ENCODE measurements at places on chromosomes 11 and 22.

- no peak for DNase-seq
Measured at GRCh38 chr11:35822815-35823495, 120.9 kb upstream of the LDLRAD3 start.

- no peak for DNase-seq
Measured at GRCh38 chr11:42311514-42311913, 852.1 kb upstream of the LRRC4C start.

- DNase-seq = no peak
Measured at GRCh38 chr11:126104420-126104819, 41.8 kb upstream of the CDON start.

DNA sequence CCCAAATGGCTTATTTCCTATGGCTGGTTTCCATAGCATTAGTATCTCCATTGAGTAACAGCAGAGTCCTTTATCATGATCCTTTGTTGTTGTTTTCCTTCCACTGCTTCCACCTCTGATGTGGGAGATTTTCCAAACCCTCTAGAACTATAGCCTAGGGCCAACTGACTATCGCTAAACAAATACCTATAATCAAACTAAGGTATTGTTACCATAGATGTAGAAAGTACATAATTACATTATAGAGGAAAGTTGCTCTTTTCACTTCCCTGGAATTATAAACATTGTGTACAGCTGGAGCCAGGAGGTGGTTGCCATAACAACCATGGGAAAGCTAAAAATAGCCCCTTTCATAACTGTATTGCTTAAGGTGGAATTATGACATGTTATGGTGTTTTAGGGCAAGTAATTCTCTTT lies 47.0 kb upstream of the ALKBH3 start:
- DNase-seq = no peak

GRCh38 chr22:29825578-29825977 lies 12.5 kb downstream of the ASCC2 start:
- DNase-seq = no peak

DNA sequence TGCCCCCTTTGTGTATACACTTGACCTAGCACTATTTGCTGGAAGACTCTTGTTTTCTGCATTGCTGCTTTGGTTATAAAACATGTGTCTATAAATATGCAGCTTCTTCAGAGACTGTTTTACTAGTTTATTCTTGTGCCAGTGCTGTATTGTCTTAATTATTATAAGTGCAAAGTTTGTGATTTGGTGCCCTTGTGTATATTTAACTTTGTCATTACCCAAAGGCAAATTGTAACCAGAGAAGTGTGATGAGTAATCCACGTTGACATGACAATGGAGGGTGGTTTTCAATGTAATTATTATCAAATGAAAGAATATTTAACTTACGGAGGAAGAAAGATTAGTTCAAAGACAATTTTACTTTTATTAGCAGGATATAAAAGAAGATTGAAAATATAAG lies 75.0 kb upstream of the PRODH start:
- no peak for DNase-seq

- DNase-seq = no peak
Measured at GRCh38 chr11:78428773-78429172, 11.2 kb upstream of the GAB2 start.

GRCh38 chr11:11813288-11813962 lies 28.3 kb upstream of the USP47 start:
- no peak for DNase-seq

GRCh38 chr11:122853261-122853660 lies 15.0 kb downstream of the CRTAM start:
- no peak for DNase-seq

- no peak for DNase-seq
Measured at GRCh38 chr11:19827399-19828135, 114.9 kb downstream of the NAV2 start.

DNA sequence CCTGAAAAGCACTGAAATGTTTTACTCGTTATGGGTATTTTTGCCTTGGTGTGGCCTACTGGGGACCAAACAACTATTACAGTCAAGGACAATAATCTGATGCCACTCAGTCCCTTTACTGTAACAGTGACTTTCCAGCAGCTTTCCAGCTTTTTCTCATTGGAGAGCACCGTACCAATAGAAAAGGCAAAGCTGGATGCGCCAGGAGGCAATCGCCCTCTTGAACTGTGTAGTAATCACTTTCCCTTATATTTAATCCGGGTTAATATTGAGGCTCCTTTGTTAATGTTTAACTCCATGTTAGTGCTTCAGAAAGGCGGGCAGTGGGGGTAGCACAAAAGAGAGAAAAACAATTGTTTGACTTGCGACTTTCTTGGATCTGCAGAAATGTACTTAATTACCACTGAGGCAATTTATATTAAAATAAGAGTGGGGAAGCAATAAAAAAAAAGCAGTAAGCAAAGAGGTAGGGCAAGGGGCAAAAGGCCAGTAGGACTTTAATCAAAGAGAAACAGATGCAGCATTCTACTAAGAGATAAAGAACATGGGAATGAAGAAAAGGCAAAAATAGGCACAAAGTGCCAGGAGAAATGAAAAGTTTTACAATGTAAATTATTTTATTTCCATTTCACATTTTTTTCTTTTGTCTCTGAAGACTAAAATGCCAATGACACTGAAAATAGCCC lies 81.6 kb downstream of the LRRC4C start:
- no peak for DNase-seq

DNA sequence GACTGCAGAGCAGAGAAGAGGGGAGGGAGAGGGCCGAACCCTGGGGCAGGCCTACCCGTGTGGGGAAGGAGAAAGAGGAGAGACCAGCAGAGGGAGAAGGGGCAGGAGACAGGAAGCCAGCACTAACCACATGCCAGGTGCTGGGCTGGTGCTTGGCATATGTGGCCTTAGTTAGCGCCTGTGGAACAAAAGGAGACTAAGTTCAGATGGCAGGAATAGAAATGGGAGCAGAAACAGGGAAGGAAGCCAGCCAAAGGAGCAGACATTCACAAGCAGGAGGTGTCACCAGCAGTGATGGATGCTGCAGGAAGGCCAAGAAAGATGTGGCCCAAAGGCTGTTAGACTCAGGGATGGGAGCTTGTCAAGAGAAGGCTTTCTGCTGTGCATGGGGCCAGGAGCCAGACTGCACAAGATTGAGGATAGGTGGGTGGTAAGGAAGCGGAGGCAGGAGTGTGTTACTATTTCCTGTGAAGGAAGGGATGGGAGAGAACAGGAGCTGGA lies 26.7 kb downstream of the TREH start:
- no peak for DNase-seq

GRCh38 chr22:35728639-35729308 lies 11.1 kb downstream of the APOL5 start:
- no peak for DNase-seq

- peak; percentile 30 for DNase-seq
Measured at GRCh38 chr22:48906216-48906835, 921.3 kb downstream of the BRD1 start.

GRCh38 chr22:34761111-34761510 lies 304.8 kb upstream of the ISX start:
- DNase-seq = no peak

DNA sequence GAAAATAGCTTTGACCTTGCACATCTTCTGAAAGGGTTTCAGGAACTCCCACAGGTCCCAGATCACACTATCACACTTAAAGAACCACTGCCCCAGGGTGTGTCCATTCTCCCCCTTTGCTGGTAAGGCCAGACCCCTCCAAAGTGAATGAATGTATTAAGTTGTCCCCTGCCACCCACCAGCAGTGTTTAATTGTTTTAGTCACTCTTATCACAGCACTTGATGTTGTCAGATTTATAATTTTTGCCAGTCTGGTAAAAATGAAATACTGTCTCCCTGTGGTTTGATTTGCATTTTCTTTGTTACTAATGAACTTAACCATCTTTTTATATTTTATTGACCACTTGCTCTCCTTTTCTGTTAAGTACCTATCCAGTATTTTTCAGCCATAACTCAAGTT lies 89.6 kb upstream of the RAB1B start:
- no peak for DNase-seq

DNA sequence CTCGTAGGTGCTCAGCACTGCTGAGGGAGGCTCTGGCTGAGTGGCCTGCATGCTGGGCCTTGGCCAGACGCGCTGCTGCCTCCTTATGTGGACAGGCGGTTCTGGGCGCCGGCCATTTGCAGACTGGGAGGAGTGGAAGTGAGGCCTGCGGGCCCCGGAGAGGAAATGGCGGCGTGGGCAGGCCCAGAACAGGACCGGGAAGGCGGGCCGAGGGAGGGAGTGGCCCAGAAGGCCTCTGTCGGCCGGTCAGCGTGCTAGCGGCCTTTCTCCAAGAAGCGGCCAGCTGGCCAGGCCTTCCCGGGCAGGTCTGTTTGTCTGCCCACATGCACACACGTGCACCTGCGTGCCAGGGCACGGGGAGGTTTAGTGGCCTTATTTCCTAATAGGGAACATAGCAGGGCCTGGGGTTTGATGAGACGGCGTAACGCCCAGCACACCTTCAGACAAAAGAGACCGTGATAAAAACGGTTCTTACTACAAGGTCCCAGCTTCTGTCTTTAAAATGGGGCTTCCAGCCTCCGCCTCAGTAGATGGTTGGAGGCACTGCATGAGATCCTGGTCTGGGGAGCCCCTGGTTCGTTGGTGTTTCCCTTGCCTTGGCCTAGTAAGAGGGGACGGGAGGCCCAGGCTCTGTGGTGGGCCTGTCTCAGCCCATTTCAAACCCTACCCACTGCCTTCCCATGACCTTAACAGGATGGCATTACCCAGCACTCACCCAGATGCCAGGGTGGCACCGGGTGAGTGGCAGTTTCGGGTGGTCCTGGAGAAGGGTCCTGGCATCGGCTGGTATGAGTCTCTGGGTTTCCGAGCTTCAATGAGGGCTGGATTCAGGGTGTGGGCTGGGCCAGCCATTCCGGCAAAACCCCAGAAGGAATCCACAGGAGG lies 65.1 kb upstream of the PPARA start:
- DNase-seq = no peak

DNA sequence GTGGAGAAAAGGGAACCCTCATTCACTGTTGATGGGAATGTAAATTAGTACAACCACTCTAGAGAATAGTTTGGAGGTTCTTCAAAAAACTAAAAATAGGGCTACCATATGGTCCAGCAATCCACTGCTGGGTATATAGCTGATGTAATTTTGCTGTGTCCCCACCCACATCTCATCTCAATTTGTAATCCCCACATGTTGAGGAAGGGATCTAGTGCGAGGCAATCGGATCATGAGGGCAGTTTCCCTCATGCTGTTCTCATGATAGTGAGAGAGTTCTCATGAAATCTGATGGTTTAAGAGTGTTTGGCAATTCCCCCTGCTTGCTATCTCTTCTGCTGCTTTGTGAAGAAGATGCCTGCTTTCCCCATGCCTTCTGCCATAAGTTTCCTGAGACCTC lies 17.1 kb upstream of the OR52M1 start:
- no peak for DNase-seq

DNA sequence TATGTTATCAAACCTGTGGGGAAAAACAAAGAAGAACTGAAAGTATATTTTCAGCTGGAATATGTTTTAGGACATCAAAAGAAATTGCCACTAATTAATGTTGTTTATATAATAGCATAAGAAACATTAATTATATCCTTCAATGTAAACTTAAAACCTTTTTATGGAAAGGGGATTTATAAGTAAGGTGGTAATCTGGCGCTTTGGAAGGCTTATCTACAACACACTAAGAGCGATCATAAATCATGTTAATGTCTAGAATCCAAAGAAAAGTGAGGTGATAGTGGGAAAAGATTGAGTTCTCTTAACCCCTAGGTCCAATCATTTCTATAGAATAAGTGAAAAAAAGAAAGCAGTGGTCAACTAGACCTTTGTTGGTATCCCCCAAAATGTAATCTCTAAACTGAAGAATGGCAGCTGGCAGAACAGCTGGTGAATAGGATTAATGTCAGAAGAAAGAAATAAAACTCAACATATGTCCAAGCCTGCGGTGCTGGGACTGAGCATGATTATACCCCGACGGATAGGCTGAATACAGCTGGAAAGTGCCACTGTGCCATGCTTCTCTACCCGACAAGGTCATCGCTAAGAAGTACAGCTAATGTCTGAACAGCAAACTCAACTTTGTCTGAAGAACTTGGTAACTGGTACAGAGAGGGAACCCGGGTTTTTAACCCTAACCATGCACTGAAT lies 64.0 kb downstream of the SOX6 start:
- no peak for DNase-seq

- no peak for DNase-seq
Measured at GRCh38 chr22:20441631-20442484, 4.2 kb upstream of the SCARF2 start.

- no peak for DNase-seq
Measured at GRCh38 chr22:22110548-22111266, 128.1 kb upstream of the TOP3B start.

GRCh38 chr11:20963596-20963995 lies 294.2 kb downstream of the NELL1 start:
- no peak for DNase-seq

- no peak for DNase-seq
Measured at GRCh38 chr11:97729546-97730272, 1291.0 kb upstream of the CNTN5 start.

- DNase-seq = no peak
Measured at GRCh38 chr11:68374531-68374930, 62.1 kb downstream of the LRP5 start.

DNA sequence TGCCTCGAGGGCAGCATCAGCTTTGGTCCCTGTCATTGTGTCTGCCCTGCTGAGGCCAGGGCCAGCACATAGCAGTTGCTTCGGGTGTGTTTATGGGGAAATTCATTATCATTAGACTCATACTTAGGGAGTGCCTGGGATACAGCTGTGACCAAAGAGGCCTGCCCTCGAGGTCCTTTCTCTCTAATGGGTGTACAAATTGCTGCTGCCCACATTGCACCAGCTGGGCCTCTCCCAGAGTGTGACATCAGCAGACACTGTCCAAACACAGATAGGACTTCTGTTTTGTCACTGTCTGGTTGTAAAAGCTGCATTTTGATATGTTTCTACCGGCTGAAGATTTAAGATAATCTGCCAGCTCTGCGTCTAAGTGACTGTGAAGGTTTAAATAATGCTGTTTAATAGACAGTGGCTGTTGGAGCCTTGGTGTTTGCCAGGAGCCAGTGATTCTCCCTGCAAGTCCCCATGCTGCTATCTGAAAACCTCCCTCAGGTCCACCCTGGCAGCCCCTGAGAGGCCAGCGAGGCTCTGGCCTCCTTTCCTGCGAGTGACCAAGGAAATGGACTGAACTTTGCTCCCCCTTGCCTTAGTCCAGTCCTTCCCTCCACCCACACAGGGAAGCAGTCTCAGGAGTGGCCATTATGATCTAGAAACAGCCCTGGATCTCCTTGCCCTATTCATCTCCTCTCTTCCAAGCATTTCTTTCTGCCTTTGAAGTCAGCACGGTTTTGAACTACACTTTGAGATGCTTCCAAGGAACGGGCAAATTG lies 505.2 kb downstream of the TBC1D22A start:
- no peak for DNase-seq

DNA sequence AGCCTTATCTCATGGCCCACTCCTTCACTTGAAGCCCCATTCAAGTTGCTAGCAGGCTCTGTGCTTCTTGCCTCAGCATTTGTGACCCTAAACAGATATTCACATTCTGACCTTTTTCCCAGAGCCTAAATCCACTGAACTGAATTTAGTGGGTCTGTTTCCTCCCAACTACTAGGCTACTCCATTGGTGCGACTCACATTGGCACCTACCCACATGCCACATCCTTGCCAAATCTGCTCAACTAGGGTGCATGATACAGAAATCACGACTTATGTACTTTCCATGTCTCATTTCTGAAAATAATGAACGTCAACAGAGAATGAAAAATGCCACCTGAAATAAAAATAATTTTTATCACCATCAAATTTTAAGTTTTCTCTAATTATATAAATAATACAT lies 8.4 kb upstream of the MMP12 start:
- DNase-seq = no peak

- no peak for DNase-seq
Measured at GRCh38 chr22:26115266-26115665, 54.0 kb upstream of the SEZ6L start.
